ENCODE measurements at places on chromosomes 3 and 15.

- DNase-seq: no peak
These were observed 32.1 kb upstream of the WDR72 start for GRCh38 chr15:53791581-53791980.

GRCh38 chr15:77611767-77612166, 20.9 kb downstream of the LINGO1 start:
- no peak for DNase-seq

GRCh38 chr15:52502608-52503007, 26.1 kb downstream of the MYO5A start:
- DNase-seq: no peak

GRCh38 chr3:135237371-135238143, 442.5 kb downstream of the EPHB1 start:
- no peak for DNase-seq

DNA sequence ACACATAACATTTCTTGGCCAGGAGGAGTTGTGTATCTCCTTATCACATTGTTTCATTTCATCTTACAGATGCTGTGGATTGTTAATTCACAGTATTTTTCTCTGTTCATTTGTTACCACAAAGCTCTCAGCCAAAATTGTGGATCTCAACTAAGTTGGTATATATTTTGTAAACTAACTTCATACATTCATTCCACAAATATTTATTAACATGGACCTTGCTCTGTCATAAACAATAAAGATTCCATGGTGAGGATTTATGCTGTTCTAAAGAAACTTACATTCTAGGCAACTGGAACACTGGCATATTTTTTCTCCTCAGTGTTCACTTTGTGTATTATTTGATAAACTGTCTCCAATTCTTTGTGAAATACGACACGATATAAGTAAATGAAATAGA, 268.8 kb downstream of the CNTN3 start:
- DNase-seq: no peak

DNA sequence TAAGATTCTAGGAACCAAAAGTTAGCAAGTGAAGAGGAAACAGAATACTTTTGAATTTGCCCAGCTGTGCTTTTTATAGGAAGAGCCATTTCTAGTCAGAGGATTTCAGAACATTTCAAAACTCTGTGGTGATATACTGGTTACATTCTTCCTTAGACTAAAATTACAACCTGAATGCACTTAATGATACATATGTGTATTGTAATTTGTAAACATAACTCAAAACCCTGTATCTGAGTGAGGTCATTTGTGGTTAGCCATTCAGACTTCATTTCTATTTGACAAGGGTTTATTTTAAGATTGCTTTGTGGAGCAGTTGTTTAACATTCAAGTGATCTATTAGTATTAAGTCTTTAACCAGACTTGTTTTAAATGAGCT, 59.4 kb upstream of the TRIM71 start:
- no peak for DNase-seq
